Muscle of arm (tissue), 14 donors: ENCODE measurements at places on chromosomes 2 and 18.

DNA sequence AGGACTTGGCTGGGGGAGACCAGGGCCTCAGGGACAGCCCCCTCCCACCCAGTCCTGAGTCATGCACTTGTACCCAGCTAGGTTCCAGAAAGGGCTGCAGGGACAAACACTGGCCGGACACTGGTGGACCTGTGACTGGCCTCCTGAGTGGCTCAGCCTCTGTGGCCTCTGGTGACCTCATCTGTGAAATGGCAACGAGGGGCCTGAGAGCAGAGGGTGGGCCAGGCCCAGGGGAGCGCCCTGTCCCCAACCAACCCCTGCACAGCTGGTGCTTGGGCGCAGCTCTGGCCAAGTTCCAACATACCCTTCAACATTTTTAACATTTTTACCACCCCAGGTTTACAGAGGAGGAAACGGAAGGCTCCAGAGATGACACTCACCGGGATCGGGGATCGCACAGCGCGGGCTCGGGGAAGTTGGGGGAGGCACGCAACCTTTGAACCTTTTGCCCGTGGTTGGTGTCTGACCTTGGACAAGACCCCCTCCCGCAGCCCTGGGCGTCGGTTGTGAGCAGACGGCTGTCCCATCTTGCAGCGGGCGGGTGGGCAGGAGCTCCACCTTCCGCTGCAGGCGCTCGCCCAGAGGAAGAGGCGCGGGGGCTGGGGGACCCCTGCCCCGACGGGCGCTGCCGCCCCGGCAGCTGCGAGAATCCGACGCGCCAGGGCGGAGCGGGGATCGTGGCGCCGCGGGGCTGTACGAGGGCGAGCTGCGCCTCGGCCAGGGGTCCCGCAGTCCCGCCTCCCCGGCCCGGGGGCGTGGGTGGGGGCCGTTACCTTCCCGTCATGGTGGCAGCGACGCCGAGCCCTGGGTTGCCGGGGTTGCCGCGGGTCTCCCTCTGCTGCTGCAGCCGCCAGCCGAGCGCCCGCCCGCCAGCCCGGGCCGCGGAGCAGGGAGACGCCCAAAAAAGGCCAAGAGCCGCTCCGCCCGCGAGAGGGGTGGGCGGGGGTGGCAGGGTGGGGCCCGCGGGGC lies 805 bp downstream of the LIMS2 start:
- no peak for DNase-seq

- DNase-seq, result no peak
Measured at GRCh38 chr2:212977152-212977551, 174.3 kb downstream of the IKZF2 start.

- no peak for DNase-seq
Measured at GRCh38 chr2:64979744-64980143, 9.5 kb upstream of the SLC1A4 start.

DNA sequence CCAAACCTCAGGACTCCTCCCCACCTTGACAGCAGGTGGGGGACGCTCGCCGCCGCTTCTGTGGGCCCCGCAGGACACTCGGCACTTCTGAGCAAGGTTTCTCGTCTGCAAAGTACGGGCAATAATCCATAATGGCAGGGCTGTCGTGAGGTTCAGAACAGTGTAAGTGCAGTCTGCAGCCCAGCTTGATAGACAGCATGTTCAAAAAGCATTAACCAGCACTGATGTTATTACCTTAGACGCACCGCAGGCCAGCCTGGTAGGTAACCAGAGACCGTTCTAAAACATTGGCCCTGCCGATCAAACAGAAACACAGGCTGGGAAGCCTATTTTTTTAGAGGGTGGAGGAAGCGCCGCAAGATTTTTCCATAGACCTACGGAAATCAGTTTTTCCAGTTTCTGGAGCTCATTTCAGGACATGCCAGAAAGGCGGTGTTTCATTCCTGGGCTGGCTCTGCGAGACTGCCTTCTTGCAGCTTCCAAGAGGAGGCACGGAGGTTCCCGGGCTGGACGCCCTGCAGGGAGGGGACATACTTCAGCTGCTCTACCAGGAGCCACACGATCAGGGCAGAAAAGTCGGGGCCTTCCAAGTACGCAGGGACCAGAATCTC lies 148.7 kb downstream of the TPO start:
- DNase-seq, result peak; percentile 64

DNA sequence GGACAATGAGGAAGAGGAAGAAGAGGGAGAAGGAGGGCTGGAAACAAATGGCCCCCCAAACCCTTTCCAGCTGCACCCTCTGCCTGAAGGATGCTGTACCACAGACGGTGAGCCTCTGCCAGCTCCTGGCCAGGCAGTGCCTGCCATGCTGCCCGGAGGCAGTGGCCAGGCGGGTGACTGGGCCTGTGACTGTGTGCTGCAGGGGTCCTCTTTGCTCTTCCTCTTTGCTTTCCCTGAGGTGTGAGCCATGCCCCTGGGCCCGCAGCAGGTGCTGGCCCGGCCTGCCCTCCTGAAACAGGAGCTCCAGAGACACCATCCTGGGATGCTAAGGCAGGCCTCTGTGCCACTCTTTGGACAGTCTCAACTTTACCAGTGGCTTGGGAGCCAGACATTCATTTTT lies 28.6 kb downstream of the GREB1 start:
- DNase-seq, result no peak

DNA sequence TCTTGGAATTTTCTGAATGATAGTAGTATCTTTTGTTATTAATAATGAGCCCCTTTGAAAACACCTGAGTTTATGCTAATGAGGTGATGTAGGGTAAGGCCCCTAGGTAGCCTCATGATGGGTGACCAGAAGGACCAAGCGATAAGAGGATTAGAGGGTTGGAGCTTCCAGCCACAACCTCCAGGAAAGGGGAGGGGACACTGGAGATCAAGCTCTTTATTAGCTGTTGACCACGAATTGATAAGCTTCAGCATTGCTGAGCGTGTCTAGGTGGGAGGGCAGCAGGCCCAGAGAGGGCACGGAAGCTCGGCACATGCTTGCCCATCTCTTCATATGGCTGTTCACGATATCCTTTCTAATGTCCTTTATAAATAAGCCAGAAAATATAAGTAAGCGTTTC lies 39.0 kb downstream of the KIAA2012 start:
- DNase-seq, result no peak

DNA sequence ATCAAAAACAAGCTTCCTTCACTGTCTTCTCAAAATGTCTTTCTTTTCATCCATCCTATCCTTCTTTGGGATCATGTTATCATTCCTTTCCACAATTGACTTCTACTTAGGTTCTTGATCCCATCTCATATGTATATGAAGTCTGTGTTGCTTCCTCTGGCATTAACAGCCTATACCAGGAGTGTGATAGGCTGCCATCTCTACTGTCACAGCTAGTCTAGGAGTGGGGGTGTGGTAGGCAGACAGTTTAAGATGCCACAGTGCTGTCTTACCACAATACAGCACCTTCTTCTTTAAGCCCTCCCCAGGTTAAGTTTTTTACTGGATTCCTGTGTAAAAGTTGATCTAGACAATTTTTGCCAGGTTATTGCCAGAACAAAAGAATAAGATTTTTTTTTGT lies 3.7 kb upstream of the HTR2B start:
- DNase-seq, result no peak

GRCh38 chr2:154193246-154193645 lies 321.5 kb downstream of the GALNT13 start:
- no peak for DNase-seq

- no peak for DNase-seq
Measured at GRCh38 chr2:238427435-238428162, 872 bp downstream of the ASB1 start.

GRCh38 chr2:85503851-85504777 lies 34.9 kb upstream of the MAT2A start:
- DNase-seq, result no peak

GRCh38 chr2:143730155-143730952 lies 601.1 kb downstream of the ARHGAP15 start:
- no peak for DNase-seq

- DNase-seq, result no peak
Measured at GRCh38 chr2:168289880-168290279, 42.5 kb upstream of the STK39 start.

- no peak for DNase-seq
Measured at GRCh38 chr2:158500333-158500732, 43.6 kb downstream of the PKP4 start.

GRCh38 chr18:67484458-67484857 lies 32.1 kb downstream of the DSEL start:
- no peak for DNase-seq

DNA sequence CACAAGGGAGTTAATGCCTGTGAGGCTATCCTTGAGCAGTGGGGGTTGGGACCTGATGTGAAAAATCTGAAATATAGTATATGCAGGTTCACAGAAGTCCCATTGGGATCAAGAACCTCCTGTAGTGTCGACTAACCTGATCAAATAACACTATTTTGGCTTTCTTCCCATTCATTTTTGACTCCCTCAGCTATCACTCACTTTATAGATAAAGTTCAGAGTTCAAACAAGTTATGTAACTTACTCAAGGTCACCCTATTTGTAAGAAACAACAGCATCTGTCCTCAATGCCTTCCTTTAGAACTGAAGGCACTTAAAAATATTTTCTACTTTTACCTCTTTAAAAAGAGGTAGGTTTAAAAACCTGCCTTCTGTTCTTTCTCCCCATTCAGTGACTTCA lies 341.6 kb downstream of the DPP10 start:
- DNase-seq, result no peak

DNA sequence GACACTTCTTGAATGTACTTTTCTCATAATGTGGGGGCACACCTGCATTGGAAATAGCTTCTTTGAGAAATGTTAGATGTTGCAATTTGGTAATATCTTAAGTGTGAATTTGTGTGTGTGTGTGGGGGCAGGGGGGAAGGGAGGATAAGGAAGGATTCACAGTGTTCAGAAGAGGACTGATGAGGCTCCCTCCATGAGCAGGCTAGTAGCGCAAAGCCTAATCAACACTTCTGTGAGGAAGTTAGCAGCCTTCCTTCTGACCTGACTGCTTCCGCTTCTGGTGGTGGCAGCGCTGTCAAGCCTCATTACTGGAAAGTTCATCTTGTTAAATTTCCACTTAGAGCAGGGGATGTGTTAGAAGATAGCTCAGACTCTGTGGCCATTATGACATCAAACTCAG lies 295.4 kb upstream of the SPRED2 start:
- no peak for DNase-seq

- no peak for DNase-seq
Measured at GRCh38 chr2:126902859-126903258, 4.2 kb downstream of the TEX51 start.

DNA sequence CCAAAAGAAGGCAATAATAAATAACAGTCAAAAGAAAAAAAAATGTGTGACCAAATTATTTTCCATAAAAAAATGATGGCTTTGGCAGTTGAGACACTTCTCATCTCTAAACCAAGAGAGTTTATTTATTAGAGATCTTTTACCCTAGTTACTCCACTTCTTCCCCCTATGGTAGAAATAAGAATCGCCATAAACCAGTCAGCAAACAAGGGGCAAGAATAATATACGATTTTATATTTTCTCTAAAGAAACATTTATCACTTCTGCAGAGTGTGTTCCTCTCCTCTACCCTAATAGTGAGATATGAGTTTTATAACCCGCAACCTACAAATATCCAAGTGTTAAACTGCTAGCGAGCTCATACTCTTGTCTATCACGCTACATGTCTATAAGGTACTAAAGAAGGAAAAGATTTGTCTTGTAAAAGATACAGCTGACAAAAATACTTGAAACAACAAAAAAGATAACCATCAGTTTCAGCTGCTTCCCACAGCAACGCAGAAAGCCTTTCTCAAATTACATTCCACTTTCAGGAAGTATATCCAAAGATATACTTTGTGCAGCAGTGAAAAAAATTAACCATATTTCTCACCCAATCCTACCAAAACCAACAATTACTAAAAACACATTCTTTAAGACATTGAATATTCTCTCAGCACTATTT lies 2.3 kb downstream of the RNF103 start:
- no peak for DNase-seq

DNA sequence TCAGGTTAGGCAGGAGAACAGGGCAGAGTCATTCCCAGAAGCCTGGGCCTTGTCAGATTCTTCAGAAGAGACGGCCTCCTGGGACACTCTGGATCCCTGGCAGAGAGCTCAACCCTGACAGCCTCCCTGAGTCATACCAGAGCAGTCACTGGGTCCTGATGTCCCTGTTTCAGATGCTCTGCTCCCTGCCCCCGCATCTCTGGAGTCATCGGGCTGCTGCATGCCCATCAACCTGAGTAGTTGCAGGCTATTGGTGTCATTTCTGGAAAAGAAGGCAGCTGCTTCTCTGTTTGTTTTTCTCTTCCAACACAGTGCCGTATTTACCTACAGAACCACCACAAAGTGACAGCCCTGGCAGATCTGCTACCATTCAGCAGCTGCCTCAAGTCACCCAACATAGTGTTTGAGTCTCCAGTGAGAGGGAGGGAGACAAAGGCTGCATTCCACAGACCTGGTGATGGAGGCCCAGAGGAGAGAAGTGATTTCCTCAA lies 145.1 kb downstream of the B3GNT2 start:
- no peak for DNase-seq

DNA sequence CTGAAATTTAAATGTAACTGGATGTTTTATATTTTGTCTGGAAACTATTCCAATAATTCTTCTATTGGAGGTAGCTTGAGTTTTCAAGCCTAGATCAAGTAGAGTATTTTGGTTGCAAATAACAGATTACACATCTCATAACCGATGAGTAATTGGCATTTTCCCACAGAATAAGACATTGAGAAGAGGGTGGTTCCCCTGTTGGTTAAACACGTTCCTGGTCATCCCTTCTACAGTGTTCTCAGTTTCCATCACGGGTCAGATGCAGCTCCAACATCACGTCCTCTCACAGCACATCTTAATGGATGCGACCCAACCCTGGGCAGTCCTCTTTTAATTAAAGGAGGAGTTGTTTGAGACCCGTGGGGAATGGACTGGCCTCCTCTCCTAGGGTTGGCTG lies 149.0 kb upstream of the ZNF516 start:
- DNase-seq, result no peak

GRCh38 chr2:196591621-196592022 lies 47.9 kb upstream of the CCDC150 start:
- no peak for DNase-seq

- no peak for DNase-seq
Measured at GRCh38 chr2:40373111-40373510, 78.8 kb downstream of the SLC8A1 start.

DNA sequence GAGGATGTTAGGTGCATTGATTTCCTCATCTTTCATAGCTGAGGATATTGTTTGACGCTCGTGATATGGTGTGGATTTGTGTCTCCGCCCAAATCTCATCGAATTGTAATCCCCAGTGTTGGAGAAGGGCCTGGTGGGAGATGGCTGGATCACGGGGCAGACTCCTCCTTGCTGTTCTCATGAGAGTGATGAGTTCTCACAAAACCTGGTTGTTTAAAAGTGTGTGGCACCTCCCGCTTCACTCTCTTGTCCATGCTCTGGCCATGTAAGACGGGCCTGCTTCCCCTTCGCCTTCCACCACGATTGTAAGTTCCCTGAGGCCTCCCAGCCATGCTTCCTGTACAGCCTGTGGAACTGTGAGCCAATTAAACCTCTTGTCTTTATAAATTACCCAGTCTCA lies 28.4 kb upstream of the GPC1 start:
- DNase-seq, result no peak

GRCh38 chr2:189146553-189146952 lies 33.0 kb downstream of the COL5A2 start:
- DNase-seq, result no peak

DNA sequence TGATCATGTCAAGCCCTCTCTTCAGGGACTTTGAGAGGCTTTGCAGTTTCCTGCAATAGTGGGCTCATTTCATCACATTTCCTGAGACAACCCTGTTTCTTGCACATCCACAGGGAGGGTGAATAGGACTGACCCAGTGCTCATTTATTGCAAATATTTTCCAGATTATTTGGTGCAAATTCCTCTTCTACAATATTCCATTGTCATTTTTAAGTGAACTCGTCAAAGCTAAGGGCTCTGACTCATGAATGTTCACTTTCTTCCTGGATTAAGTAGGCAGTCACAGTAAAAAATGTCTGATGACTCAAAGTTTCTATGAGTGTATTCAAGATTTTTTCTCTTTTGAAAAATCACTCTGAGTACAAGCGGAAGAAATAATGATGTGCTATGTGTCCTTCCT lies 225.5 kb upstream of the GALNT5 start:
- DNase-seq, result peak; percentile 4
